Putamen (tissue), 1 donor: ENCODE measurements at places on chromosomes 1 and 21.

GRCh38 chr1:226373376-226373775 is 34.5 kb downstream of the PARP1 start:
- DNase-seq, result no peak

DNA sequence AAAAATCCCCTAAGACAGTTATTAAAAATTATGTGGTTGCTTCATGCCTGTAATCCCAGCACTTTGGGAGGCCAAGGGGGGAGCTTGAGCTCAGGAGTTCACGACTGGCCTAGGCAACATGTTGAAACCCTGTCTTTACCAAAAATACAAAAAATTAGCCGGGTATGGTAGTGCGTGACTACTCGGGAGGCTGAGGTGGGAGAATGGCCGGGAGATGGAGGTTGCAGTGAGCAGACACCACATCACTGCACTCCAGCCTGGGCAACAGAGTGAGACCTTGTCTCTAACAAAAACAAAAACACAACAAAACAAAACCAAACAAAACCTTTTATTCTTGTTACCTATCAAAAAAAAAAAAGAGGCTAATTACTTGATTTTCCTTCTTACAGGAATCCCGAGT is 2.1 kb downstream of the ELK4 start:
- no peak for DNase-seq

DNA sequence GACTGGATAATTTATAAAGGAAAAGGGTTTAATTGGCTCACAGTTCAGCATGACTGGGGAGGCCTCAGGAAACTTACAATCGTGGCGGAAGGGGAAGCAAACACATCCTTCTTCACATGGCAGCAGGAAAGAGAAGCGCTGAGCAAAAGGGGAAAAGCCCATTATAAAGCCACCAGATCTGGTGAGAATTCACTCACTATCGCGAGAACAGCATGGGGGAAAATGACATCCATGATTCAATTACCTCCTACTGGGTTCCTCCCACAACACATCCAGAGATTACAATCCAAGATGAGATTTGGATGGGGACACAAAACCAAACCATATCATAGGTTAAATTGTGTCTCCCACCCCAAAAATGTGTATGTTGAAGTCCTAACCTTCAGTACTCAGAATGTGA is 491.7 kb downstream of the SETD4 start:
- no peak for DNase-seq

DNA sequence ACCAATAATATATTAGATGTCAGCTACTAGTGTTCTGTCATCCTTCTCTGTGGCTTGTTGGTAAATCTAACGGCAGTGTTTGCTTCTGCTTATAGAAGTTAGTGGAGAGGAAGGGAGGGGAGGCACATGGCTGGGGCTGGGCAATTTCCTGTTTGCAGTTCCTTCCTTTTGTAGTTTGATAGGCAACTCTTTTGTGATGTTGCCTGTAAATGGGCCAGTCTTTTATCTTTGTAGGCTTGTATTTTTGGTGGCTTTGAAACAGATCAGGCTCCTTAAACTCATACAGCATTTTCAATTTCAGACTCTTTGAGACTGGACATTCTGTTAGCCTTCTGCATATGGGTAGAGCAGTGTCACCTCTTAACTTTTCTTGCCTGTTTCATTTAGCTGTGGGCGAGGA is 48.1 kb downstream of the CDC14A start:
- peak; percentile 9 for DNase-seq

GRCh38 chr1:114093624-114094362 is 59.9 kb downstream of the SYT6 start:
- no peak for DNase-seq

- peak; percentile 14 for DNase-seq
Observed at GRCh38 chr21:15592271-15592860, 137.4 kb upstream of the USP25 start.
